ENCODE measurements at places on chromosomes 6 and 20.

- no peak for DNase-seq
Observed at GRCh38 chr6:101402622-101403031, 9.1 kb downstream of the GRIK2 start.

DNA sequence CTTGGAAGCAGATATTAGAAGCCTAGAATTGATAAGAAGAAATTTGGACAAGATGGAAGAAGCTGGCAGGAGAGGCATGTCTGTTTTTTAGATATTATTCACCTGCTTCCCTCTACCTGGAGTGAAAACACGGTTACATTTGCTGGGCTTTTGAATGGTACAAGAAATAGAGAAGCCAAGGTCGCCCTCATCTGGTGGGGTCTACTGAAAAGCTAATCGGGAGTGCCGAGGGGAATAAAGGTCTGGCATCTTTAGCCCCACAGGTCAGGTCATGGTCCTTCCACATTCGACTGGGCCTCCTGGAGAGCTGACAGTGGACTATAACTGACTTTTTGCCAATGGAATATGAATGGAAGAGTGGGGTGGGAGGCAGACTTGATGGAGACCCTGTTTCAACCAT, 4.6 kb upstream of the C2 start:
- no peak for DNase-seq

GRCh38 chr6:38346291-38347079, 293.2 kb downstream of the BTBD9 start:
- DNase-seq = no peak

DNA sequence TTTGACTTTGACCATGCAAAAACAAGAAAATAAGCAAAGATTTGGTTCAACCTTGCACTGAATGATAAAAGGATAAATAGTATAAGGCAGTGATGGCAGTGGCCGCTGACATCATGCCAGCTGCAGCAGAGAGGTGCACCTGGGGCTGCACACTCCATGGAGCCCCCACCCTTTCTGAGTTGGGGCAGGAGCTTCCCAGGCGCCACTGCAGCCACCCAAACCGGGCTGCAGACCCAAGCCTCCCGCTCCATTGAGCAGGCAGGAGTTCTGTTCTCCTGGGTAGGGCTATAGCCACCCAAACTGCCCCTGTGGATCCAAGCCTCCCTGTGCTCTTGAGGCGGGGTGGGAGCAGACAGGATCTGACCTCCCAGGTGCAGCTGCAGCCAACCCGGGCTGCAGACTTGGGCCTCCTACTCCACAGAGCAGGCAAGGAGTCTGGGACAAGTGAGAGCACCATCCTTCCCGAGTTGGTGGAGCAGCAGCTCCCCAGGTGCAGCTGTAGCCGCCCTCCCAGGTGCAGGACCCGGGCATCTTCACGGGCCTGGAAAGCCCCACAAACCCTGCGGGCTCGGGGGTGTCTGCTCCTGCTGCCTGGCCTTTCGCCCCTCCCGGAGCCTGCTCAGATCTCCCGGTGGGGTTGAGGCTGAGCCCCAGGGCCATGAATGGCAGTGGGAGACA, 537.9 kb downstream of the TENT5A start:
- DNase-seq = no peak

GRCh38 chr6:140366991-140367390, 992.5 kb upstream of the CITED2 start:
- no peak for DNase-seq

- DNase-seq = no peak
Observed at GRCh38 chr20:36101192-36101591, 53.3 kb upstream of the EPB41L1 start.

DNA sequence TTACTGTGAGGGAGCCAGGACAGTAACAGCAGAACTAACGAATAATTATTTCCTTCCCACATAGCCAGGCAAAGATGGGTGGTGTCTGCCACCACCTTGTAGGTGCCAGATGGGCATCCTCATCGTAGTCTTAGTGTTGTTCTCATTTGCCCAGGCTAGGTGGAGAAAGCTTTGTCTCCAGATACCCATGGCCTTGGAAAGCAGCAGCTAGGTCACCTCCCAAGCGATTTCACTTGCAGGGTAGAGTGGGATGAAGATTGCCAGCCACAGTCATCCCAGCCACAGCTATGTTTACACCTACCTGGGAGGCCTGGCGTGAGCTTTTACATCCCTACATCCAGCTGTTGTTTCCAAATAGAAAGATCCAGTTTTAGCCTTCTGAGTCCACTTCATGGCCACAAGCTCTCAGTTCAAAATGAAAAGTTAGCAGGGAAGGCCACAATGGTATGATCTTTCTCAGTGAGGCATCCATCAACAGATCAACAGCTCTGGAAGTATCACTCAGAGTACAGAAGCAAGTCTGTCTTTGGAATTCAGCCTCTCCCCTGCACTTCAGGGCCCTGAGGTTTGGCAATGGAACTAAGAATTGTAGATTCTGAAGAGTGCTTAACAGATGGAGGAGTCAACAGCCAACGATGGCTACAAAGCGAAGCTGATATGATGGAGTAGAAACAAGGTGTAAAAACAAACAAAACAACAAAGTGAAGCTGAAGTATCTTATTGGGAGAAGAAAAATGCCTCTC, 11.0 kb upstream of the SNRPC start:
- DNase-seq = no peak

GRCh38 chr20:39117491-39117890, 155.3 kb downstream of the DHX35 start:
- no peak for DNase-seq

DNA sequence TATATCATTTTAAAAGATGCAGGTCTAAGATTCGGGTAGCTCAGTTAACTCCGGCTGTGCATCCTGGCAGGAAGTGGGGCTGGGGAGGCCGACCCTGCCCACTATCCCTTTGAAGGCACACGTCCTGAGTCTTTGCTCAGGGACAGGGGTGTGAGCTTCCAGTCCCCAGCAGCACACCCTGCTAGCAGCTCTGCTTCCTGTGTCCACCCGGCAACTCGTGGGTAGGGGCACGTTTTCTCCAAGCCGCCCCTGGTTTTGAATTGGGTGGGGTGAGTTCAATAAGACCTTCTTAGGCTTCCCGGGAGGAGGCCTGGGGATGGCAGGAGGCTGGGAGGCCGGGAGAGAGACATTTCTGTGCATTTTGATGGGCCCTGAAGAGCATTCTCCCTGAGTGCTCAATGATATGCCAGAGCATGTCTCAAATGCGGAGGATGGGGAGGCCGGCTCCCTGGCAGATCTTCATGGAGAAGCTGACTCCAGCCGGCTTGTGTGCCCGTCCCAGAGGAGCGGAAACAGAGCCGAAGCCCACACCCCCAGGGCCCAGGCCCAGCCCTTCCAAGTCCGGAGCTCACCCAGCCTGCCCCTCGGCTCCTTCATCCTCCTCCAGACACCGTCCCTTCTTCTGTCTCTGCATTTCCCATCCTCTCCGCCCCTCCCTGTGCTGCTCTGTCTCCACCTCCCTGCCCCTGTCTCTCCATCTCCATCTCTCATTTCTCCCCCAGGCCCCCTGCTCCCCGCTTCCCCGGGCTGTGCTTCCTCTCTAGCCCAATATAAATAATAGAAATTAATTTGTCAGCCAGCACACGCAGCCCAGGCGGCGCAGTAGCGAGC, 36.3 kb upstream of the ZFAND3 start:
- DNase-seq = peak; percentile 69

DNA sequence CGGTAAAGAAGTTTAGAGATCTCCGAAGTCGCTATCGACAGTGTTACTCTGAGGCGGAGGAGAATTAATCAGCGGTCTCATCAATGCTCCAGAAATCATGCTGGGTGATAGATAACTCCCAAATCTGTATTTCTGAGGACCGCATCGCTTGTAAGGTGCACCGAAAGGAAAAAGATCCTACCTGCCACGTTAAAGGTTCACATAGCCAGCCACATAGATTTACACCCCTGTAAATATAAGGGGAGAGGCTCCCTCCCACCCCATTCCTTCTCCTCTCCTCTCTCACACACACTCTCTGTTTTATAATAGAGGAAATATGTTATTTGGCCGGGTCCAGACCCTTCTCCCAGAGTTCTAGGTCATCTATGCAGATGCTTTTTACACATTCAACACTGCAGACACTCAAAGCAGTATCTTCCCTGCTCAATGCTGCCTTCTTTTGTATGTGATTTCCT, 620 bp upstream of the DEK start:
- peak; percentile 60 for DNase-seq

GRCh38 chr20:62446481-62446880, 19.1 kb upstream of the RBBP8NL start:
- DNase-seq = no peak

GRCh38 chr6:168545428-168545827, 104.4 kb downstream of the SMOC2 start:
- no peak for DNase-seq

DNA sequence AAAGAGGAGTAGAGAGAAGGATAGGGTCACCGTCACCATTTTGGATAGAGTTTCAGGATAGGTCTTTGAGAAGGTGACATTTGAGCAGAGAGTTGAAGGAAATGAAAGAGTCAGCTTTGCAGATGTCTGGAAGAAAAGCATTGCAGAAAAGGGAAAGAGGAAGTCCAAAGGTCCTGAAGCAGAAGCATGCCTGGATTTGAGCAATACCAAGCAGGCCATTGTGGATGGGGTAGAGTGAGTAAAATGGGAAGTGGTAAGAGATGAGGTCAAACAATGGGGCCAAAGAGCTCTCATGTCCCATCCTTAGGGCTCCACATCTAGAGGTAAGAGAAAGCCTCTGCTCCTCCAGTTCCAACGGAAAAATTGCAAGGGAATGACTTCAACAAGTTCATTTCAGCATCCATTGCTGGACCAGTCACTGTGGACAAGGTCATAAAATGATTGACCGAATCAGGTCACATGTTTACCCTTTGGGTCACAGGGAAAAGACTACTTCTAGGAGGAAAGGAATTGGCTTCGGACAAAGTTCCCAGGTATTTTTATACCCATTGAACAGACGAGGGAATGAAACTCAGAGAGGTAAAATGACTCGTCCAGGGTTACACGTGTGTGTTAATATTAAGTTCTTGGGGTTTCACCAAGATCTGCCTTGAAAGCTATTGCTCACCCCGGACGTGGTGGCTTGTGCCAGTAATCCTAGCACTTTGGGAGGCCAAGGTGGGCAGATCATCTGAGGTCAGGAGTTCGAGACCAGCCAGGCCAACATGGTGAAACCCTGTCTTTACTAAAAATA, 6.6 kb upstream of the SAMHD1 start:
- DNase-seq = no peak

DNA sequence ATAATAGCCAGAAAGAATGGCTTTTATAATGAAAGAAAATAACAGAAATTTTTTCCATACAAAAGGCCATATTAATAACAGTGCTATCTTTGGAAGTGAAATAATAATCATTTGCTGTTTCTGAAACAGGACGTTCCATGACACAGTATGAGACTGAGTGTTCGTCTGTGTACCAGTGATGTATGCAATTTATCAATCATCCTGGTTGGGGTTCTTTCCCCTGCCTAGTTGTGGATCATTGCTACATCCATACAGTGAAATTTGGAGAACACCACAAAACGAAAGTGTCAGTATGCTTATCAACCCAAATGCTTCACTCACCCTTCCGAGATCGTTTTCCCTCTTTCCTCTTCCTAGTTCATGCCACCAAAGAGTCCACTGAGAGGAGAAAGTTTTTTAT, 151.4 kb upstream of the PRDM1 start:
- no peak for DNase-seq

DNA sequence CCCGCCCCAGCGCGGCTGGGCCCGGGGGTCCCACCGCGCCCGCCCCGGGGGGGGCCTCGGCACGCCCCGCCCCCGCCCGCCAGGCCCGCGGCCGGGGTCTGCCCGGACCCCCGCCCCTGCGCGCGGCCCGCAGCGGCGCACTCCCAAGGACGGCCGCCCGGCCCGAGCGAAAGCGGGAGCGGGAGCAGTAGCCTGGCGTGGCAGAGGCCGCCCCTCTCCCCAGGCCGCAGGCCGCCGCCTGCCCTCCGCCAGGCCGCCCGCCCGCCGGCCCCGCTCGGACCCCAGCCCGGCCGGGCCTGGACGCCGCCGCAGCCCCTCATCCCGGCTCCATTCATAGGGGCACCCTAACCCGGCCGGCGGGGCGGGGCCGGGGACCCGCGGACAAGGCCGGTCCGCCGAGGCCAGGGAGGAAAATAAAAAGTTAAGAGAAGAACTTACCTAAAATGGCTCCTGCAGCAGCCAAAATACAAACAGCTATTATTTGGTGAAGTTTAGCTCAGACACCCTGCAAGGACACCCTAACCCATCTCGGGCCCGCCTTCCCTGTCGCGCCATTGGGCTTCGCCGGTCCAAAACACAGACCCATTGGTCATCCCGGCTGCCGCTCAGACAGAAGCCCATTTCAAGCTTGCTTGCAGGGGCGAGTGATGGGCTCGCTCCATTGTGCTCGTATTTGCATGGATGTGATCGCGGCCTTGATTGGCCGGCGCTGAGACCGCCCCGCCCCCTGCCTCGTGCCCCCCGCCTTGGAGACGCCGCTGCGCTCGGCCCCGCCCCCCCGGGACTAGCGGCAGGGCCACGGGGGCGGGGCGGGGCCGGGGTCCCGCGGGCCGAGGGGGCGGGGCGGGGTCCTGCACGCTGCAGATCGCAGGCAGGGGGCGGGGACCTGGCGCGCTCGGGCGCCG, at the start of gene CHD6:
TSS of gene CHD6 (minus strand) at position 476 of the 905 bp plus-strand sequence. CDS start 67,040 bp downstream, outside the sequence.
- DNase-seq = peak; percentile 98

- DNase-seq = no peak
Observed at GRCh38 chr20:17615645-17616479, 46.0 kb downstream of the DSTN start.

DNA sequence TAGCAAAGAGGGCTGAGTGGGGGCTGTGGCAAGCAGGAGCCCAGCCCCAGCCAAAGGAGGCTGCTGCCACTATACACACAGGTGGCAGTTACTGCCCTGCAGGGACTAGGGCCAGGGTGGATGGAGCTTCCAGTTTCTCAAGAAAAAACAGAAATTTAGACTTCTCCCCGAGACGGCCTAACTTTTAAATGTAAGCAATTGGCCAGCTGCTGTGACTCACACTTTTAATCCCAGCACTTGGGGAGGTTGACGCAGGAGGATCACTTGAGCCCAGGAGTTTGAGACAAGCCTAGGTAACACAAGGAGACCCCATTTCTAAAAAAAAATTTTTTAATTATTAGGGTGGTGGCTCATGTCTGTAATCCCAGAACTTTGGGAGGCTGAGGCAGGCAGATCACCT, 98.2 kb upstream of the NFATC2 start:
- DNase-seq = no peak

- DNase-seq = no peak
Observed at GRCh38 chr20:32314768-32315167, 37.3 kb downstream of the KIF3B start.

DNA sequence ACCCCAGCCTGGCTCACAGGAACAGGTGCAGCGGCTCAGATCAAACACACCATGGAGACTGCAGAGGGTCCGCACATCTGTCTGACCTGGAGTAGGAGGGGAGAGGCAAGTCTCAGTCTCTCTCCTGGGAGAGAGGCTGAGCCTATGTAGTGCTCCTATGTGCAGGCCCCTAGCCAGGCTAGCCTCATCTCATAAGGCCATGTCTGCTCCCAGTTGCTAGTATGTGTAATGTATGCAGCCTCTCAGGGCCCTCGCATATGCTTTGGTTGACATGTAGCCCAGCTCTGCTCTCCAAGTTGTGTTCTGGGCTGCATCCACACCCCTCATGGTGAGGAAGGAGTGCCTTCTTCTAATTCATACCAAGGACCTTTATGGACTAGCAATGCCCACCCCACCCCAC, 11.8 kb downstream of the TNXB start:
- DNase-seq = no peak

GRCh38 chr6:148837941-148838340, 91.1 kb downstream of the UST start:
- DNase-seq = no peak
